NAMALWA (cell line): ENCODE measurements at places on chromosomes 2 and 18.

GRCh38 chr2:114010001-114010400, 120.1 kb downstream of the ACTR3 start:
- no peak for DNase-seq

- no peak for DNase-seq
Measured at GRCh38 chr2:240392084-240392947, 43.1 kb upstream of the GPC1 start.

DNA sequence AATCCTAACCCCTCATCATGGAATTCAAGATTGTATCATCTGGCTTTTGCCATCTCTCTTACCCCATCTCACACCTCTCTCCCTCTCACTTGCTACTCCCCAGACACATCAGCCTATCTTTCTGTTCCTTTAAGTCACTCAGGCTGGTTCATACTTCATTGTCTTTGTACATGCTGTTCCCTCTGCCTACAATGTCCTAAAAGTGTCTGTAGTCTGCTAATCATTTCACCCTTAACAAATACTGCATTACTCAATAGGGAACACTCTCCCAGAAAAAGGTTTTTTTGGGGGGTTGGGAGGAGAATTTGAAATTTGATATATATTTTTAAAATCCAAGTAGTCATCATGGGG, 146.2 kb upstream of the KLF7 start:
- DNase-seq, result no peak

DNA sequence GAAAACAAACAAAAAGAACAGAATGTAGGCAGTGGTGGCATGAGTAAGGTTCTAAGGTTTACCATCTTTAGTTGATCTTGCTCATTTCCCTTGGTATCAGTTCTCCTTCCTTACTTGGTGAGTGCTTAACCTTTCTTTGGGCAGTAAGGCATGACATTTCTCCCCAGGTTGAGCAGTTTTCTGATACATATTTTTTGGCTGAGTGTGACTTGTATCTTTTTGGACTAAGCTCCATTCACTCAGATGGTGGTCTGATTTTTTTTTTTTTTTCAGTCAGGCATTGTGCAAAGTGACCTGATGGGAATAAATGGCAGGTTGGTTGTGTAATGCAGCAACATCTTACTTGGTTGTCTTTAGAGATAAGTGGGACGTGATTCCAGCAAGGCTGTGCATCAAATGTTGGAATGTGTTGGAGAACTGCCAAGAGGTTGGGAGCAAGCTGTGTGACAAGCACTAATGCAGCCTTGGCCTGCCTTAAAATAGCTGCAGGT, 15.1 kb downstream of the SPTBN1 start:
- DNase-seq, result peak; percentile 9

GRCh38 chr2:70440621-70441020, 113.0 kb downstream of the TGFA start:
- no peak for DNase-seq

DNA sequence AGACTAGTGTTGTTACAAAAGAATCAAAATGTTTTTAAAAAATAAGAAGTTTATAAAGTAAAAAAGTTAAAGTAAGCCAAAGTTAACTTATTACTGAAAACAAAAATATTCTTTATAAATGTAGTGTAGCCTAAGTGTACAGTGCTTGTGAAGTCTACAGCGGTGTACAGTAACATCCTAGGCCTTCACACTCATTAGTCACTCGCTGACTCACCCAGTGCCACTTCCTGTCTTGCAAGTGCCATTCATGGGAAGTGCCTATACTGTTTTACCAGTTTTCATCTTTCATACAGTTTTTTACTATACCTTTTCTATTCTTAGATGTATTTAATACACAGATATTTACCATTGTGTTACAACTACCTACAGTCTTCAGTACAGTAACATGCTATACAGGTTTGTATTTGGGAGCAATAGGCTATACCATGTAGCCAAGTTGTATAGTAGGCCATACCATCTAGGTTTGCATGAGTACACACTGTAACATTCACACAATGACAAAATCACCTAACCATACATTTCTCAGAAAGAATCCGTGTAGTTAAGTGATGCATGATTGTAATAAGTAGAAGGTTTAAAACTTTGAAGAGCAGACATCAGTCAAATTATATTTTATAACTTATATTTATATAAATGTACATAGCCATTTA, 13.4 kb downstream of the SERPINB7 start:
- DNase-seq, result no peak

GRCh38 chr2:219228911-219229304, 528 bp downstream of the ATG9A start:
- no peak for DNase-seq

DNA sequence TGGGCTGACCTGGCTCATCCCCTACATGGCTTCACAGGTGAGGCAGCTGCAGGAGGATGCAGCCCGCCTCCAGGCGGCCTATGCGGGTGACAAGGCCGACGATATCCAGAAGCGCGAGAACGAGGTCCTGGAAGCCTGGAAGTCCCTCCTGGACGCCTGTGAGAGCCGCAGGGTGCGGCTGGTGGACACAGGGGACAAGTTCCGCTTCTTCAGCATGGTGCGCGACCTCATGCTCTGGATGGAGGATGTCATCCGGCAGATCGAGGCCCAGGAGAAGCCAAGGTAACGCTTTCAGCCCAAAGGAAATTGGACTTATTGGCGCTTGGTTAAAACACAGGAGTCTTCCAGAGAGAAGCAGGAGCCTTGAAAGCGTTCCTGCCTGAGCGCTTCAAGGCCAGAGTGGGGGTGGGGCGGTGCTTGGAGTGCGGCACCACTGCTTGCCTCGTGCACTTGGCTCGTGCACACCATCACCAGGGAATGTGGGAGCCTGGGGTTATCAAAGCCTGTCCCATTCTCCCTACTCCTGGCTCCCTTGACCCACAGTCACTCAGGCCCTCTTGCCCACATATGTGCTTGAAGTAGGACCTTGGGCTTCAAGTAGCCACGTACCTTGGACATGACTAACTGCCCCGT, 69.8 kb upstream of the EML6 start:
- DNase-seq, result no peak

DNA sequence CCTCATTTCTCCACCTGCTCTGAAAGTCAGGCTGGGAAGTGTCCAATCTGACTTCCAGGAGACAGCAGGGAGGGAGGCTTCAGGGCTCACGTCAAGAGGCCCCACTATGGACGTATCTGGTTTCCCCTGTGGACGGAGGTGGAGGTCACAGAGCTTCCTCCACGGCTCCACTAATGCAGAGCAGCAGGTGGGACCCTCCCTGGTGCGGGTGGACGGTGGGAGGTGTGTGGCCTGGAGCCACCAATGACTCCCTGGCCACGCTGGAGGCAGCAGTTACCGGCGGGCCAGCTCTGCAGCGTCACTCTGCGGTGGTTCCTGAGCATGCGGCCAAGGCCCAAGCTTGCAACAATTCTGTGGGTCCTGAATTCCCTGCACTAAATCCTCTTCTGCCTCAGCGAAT, 9.0 kb downstream of the CRACDL start:
- no peak for DNase-seq

GRCh38 chr2:225076125-225076524, 33.9 kb upstream of the DOCK10 start:
- DNase-seq, result no peak
